ENCODE measurements at places on chromosomes 1 and 21. TPM values are rescaled to one million over a fixed set of nuclear protein-coding genes. Genes with fewer than 3 reads are reported as not detected.

The HRNR gene
- polyA plus RNA-seq: not detected

The GPR52 gene
- not detected for polyA plus RNA-seq

The SIPA1L2 gene
- polyA plus RNA-seq: not detected

DNA sequence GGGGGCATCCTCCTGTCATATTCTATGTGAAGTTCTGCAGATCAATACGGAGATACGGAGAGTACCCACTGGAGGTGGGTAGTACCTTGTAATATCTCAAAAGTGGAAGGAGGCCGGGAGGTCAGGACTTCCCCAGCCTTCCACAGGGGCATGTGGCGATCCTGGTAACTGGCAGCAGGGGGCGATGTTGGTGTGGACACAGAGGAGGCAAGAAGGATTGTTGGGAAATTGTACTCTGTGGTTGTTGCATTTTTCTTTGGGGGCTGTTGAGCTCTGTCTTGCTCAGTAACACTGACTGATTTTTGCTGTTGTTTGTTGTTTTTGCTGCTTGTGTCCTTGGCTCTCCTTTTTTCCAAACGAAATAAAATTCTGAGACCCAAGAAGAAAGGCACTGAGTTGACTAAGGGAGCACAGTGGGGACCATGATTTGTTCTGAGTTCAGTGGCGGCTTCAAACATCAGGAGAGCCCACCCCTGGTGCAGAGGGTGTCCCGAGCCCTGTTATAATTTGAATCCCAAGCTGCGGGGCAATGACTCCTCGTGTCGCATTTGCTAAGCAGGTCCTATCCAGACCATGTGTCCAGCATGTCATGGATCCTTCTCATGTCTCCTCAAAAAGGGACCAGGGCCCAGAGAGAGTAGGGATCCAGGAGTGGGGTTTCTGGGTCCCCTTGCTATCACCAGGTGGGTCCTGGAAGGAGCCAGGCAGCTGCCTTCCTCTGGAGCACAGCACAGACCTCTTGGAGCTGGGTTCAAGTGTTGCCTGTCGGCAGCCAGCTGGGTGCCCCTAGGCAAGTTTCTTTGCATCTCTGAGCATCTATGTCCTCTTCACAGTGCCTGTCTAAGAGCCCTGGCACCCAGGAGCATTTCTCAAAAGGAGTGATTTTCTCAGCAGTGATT, 22.8 kb downstream of the LHX4 start:
- no peaks in the 10 kb centered on the region for H3K4me1 ChIP-seq
- H3K4me3 ChIP-seq: no peak overlapping the region
- H3K27ac ChIP-seq: no peak overlapping the region
- DNase-seq: peak; percentile 31
- no peaks in the 10 kb centered on the region for H3K36me3 ChIP-seq

GRCh38 chr1:93701629-93702028, 20.0 kb upstream of the BCAR3 start:
- no peak overlapping the region for H3K4me3 ChIP-seq
- no peaks in the 10 kb centered on the region for H3K36me3 ChIP-seq

DNA sequence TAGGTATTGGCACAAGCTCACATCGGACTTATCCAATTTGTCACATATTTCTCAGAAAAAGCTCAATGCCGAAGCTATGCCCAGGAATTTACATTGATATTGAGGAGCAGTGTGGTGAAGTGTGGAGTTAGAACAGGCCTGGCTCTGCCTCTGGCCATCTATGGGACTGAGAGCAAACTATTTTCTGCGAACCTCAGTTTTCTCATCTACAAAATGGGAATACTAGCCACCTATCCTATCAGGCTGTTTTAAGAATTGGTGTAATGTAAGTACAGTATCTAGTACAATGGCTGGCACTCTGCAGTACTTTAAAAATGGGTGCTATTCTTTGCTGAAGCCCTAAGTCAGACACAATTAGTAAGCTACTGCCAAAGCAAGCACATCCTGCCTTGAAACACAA, 47.2 kb downstream of the ARHGEF11 start:
- H3K27ac ChIP-seq: no peak overlapping the region
- no peaks in the 10 kb centered on the region for H3K4me1 ChIP-seq
- H3K36me3 ChIP-seq: no peaks in the 10 kb centered on the region
- no peak for DNase-seq
- H3K4me3 ChIP-seq: no peak overlapping the region

- H3K27me3 ChIP-seq: peaks cover 4% of the 10 kb centered on the region
- H3K27ac ChIP-seq: no peak overlapping the region
- H3K4me3 ChIP-seq: no peak overlapping the region
- peaks cover 3% of the 10 kb centered on the region for H3K36me3 ChIP-seq
- DNase-seq: no peak
- H3K4me1 ChIP-seq: peaks cover 2% of the 10 kb centered on the region
Observed at GRCh38 chr1:87197156-87197555, 131.5 kb upstream of the LMO4 start.

DNA sequence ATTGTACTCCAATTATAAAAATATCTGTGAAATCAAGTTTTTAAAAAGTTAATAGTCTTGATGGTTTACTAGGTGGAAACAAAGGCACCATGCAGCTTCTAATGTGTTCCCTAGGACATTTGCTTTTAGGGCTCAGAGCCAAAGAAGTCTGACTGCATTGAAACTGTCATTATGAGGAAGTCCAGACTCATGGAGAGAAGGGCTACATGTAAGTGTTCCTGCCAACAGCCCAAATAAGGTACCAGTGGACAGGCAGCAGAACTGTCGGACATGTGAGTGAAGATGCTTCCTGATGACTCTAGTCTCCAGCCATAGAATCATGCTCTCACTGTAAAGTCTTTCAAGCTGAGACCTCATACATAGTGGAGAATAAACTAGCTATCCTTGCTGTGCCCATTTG, 287.6 kb downstream of the AKT3 start:
- peaks cover 9% of the 10 kb centered on the region for H3K4me1 ChIP-seq
- no peak overlapping the region for H3K4me3 ChIP-seq
- H3K27me3 ChIP-seq: no peaks in the 10 kb centered on the region
- DNase-seq: no peak
- no peak overlapping the region for H3K27ac ChIP-seq
- H3K36me3 ChIP-seq: peaks cover 37% of the 10 kb centered on the region

- H3K27me3 ChIP-seq: peaks cover 6% of the 10 kb centered on the region
- peaks cover 8% of the 10 kb centered on the region for H3K4me1 ChIP-seq
- DNase-seq: no peak
- H3K27ac ChIP-seq: no peak overlapping the region
Observed at GRCh38 chr1:157577420-157577819, 20.5 kb downstream of the FCRL4 start.
